Sigmoid colon (tissue), 7 donors: ENCODE measurements at places on chromosomes 13 and 19.

DNA sequence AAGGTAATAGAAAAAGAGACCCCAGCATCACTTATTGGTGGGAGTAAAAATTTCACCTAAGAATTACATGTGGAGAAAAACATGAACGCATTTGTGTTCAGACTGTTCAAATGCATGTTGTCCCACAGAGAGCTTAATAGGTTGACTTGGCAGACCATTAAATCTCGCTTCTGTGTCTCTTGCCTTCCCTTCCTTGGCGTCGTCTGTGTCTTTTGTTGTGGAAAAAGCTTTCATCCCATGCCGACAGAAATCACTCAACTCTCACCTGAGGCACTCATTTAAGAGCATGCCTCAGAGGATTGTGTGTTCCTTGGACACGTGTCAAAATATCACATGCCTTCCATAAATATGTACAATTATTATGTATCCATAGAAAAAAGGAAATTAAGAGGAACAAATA, 24.4 kb upstream of the CACNA1A start:
- no peaks in the 10 kb centered on the region for H3K4me1 ChIP-seq
- H3K36me3 ChIP-seq, result no peaks in the 10 kb centered on the region
- no peak overlapping the region for H3K27ac ChIP-seq
- no peak overlapping the region for H3K4me3 ChIP-seq
- no peak for DNase-seq

DNA sequence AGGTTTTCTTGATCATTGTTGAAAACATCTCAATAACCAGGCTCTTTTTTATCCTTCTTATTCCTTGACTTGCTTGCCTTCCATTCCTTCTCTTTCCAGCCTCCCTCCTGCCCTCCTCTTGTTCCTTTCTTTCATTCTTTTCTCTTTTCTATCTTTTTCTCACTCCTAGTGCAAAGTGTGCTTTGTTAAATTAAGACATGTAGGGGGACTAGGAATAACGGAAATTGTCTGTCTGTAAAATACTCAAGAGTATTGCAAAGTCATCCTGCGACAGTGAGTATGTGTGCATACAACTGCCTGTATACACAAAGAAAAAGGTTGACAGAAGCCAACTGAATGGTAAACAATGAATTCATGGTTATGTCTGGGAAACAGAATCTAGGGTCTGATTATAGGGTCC, 70.1 kb downstream of the LRRC63 start:
- no peaks in the 10 kb centered on the region for H3K4me1 ChIP-seq
- H3K27ac ChIP-seq, result no peak overlapping the region
- DNase-seq, result no peak
- no peak overlapping the region for H3K4me3 ChIP-seq

GRCh38 chr13:93227280-93227877, 772 bp downstream of the GPC6 start:
- H3K4me3 ChIP-seq, result peak overlapping the region; percentile 60
- no peaks in the 10 kb centered on the region for H3K36me3 ChIP-seq
- DNase-seq, result peak; percentile 70
- H3K4me1 ChIP-seq, result no peaks in the 10 kb centered on the region

DNA sequence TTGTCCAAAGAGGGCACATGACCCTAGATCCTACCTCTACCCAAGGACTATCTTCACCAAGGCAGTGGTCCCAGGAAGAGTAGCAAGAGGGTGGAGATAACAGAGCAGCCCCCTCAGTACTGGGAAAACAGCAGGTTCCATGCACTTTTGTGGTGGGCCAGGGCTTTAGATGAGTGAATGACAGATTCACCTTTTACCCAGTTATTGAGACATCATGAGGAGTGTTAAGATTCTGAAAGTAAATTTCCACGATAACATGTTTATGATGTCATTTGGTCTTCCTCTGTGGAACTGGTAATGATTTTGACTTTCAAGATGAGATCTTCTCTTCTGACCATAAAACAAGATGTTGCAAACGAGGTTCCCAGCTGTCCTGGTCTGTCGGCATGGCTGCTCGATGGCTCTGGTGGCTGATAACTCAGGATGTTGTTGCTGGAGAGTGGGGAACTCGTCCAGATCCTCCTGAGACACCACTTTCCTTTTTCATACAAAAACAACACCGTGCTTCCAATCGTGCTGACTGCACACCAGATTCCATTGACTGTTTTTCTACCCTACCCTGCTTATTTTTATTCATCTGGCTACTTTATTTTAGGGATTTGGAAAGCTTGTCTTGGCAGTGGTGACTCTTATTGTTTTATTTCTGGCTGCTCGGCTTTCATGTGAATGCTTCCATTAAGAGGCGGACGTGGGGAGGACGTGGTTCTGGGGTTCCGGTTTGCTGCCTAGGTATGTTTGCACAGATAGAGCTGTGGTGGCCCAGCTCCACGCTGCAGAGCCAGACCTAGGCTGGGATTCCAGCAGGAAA, 88.5 kb downstream of the LRCH1 start:
- no peak for DNase-seq
- no peaks in the 10 kb centered on the region for H3K36me3 ChIP-seq
- no peaks in the 10 kb centered on the region for H3K27me3 ChIP-seq
- H3K4me3 ChIP-seq, result peak overlapping the region; percentile 11

DNA sequence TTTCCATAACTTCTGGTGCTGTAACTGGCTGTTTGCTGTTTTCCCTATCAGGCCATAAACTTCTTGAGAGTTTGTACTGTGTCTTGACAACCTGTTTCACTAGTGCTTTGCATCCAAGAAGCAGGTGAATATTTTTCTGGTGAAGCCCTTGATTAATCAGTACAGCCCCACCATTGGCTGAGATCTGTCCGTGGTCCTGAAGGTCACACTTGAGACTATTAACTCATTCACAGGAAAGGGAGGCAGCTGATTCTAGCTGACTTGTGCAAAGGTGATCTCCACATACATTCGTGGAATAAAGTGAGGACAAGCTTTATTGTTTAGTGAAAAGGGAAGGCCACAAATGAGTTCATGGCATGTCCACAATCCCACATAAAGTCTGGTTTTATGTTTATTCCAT, 61.4 kb upstream of the ZNF835 start:
- no peak overlapping the region for H3K4me3 ChIP-seq
- no peaks in the 10 kb centered on the region for H3K27me3 ChIP-seq
- no peak for DNase-seq
- no peaks in the 10 kb centered on the region for H3K4me1 ChIP-seq
- H3K27ac ChIP-seq, result no peak overlapping the region

DNA sequence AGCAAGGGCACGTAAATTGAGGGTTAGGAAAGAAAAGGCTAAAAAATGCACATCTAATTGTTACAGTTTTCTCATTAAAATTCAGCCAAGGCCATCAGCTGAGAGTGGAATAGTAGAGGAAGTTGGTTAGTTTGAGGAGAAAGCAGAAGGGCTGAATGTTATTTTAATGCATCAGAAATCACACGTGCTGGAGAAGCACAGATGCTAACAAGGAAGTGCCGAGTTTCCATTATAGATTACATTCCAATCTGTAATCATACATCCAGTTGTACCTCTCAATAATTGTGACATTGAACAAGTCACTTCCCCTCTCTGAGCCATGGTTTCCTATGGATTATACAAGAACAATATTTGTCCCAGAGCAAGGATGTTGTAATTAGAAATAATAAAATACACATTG, 25.1 kb downstream of the FPR3 start:
- H3K27ac ChIP-seq, result no peak overlapping the region
- no peak overlapping the region for H3K4me3 ChIP-seq
- H3K4me1 ChIP-seq, result no peaks in the 10 kb centered on the region
- H3K36me3 ChIP-seq, result no peaks in the 10 kb centered on the region
- no peaks in the 10 kb centered on the region for H3K27me3 ChIP-seq

- no peak for DNase-seq
- H3K27me3 ChIP-seq, result no peaks in the 10 kb centered on the region
- H3K36me3 ChIP-seq, result no peaks in the 10 kb centered on the region
- H3K4me1 ChIP-seq, result no peaks in the 10 kb centered on the region
- no peak overlapping the region for H3K4me3 ChIP-seq
These were observed 8.0 kb upstream of the POU2F2 start for GRCh38 chr19:42140125-42140754.

GRCh38 chr19:4376028-4376670, 24.2 kb downstream of the SH3GL1 start:
- no peaks in the 10 kb centered on the region for H3K27me3 ChIP-seq
- H3K36me3 ChIP-seq, result no peaks in the 10 kb centered on the region
- H3K27ac ChIP-seq, result peak overlapping the region; percentile 82

DNA sequence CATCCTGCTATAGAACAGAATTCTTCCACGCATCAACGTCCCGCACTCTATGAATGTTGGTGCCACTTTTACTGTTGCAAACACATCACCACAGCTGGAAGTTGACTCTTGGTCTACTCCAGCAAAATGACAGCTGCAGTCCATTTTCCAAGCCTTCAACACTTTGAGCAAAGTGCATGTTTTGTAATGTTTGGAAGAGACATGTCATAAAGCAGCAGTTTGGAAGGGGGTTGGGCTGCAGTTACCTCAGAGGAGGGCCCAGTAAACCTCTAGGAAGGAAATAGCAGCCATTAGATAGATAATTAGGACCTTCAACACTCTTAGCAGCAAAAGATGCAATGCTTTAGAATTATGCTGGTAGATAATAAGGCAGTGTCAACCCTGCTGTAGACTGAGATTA, 323.6 kb downstream of the TDRD3 start:
- H3K27ac ChIP-seq, result no peak overlapping the region
- H3K27me3 ChIP-seq, result no peaks in the 10 kb centered on the region
- H3K4me3 ChIP-seq, result no peak overlapping the region
- no peak for DNase-seq
- H3K4me1 ChIP-seq, result no peaks in the 10 kb centered on the region

DNA sequence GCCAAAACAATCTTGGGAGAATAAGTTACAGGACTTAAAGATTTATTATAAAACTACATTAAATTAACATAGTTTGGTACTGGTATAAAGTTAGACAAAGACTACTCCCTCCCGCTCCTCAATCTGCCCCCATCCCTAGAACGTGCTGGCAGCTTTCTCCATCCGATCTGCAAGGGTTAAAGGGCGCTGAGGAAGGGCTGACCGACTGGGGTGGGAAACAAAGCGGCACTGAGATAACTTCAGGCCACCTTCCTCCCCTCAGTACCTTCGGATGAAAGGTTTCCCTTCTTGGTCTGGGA, 790 bp upstream of the SUGT1 start:
- no peak for DNase-seq
- H3K4me1 ChIP-seq, result peaks cover 45% of the 10 kb centered on the region
- no peaks in the 10 kb centered on the region for H3K36me3 ChIP-seq
- H3K4me3 ChIP-seq, result peak overlapping the region; percentile 73

DNA sequence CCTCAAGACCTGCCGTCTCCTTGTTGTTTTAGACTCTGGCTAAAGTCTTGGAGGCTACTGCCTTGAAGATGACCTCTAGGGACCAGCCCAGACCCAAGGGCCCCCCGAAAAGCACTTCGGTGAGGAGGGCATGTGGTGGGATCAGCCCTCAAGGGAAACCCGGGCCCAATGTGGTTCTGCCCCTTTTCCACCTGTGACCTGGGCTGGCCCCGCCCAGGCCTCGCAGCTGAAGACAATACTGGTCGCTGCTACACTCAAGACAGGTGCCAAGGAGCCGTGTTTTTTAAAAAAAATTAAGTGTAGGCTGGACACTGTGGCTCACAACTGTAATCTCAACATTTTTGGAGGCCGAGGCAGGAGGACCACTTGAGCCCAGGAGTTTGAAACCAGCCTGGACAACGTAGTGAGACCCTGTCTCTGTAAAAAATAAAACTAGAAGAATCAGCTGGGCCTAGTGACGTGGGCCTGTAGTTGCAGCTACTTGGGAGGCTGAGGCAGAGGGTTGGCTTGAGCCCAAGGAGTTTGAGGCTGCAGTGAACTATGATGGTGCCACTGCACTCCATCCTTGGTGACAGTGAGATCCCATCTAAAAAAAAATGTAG, 903 bp downstream of the TLE6 start:
- H3K4me1 ChIP-seq, result peaks cover 37% of the 10 kb centered on the region
- H3K36me3 ChIP-seq, result no peaks in the 10 kb centered on the region
- no peak overlapping the region for H3K4me3 ChIP-seq
- no peak for DNase-seq

DNA sequence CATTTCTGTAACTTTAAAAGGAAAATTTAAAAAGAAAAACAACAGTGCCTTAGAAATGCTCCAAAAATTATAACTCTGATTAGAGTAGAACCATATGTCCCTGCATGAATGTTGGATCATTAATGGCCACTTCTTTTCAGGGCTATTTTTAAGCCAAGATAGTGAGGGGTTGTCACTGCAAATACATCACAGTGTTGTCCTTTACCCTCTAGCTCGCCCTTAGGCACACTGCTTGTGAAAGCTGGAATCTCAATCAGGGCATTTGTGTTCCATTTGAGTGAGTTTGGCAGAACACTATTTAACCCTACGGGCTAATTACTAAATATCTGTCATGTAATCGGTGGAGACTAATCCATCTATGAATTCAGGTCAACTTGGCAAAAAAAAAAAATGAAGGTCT, 212.2 kb downstream of the NHLRC3 start:
- H3K36me3 ChIP-seq, result no peaks in the 10 kb centered on the region
- H3K4me3 ChIP-seq, result no peak overlapping the region
- H3K27ac ChIP-seq, result no peak overlapping the region

GRCh38 chr13:93769101-93769500, 542.5 kb downstream of the GPC6 start:
- peak overlapping the region; percentile 11 for H3K27ac ChIP-seq
- no peak overlapping the region for H3K4me3 ChIP-seq
- H3K36me3 ChIP-seq, result no peaks in the 10 kb centered on the region
- H3K4me1 ChIP-seq, result peaks cover 12% of the 10 kb centered on the region
- no peak for DNase-seq
- H3K27me3 ChIP-seq, result no peaks in the 10 kb centered on the region

DNA sequence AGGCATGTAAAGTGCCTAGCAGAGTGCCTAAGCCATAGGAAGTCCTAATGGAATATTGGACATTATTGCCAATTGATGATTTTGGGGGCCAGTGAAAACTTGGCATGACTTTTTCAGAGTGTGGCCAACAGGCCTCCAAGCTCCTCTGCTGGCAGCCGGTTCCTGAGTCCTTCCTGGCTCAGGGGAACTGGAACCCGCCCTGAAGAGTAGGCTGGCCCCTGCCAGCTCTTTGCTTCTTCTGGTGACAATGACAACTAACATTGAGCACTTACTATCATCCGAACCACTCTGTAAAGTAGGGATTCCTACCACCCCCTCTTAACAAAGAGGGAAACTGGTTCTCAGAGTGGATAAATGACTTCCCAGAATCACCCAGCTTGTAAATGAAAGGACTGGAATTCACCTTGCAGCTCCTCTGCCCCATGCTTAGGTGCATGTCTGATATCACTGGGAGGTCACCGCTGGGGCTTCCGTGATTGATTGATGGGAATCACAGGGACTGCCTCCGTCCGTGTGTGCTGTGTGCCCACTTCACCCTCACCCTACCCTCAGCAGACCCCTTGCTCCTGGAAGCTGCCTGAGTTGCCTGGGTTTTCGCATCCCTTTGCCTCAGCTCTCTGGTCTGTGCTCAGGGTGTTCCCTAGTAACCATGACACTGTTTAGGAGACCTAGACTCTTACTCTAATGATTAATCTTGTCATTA, 50.6 kb downstream of the TNFRSF19 start:
- H3K27ac ChIP-seq, result no peak overlapping the region
- H3K36me3 ChIP-seq, result no peaks in the 10 kb centered on the region
- no peak for DNase-seq
- no peaks in the 10 kb centered on the region for H3K4me1 ChIP-seq

- H3K4me1 ChIP-seq, result no peaks in the 10 kb centered on the region
- H3K4me3 ChIP-seq, result no peak overlapping the region
- H3K27ac ChIP-seq, result no peak overlapping the region
- H3K27me3 ChIP-seq, result no peaks in the 10 kb centered on the region
- no peak for DNase-seq
These were observed 481.4 kb downstream of the PCDH9 start for GRCh38 chr13:66748712-66749111.

- H3K27me3 ChIP-seq, result no peaks in the 10 kb centered on the region
- no peak overlapping the region for H3K27ac ChIP-seq
- no peak for DNase-seq
- no peak overlapping the region for H3K4me3 ChIP-seq
- H3K36me3 ChIP-seq, result no peaks in the 10 kb centered on the region
- no peaks in the 10 kb centered on the region for H3K4me1 ChIP-seq
These were observed 473.0 kb upstream of the SLC10A2 start for GRCh38 chr13:103539265-103539664.
